ENCODE measurements at places on chromosomes 1 and 21. TPM values are rescaled to one million over a fixed set of nuclear protein-coding genes. Genes with fewer than 3 reads are reported as not detected.

Gene PFKFB2
- total RNA-seq, result 29.8 TPM

Gene BARHL2
- not detected for total RNA-seq

Gene CELA3B
- total RNA-seq, result 1.8 TPM

Gene PLCH2
- 8.3 TPM for total RNA-seq

Gene TAL1
- total RNA-seq, result 16.5 TPM

Gene FCER1G
- total RNA-seq, result 167 TPM

Gene NUP210L
- not detected for total RNA-seq

Gene TTC34
- total RNA-seq, result 2.5 TPM

DNA sequence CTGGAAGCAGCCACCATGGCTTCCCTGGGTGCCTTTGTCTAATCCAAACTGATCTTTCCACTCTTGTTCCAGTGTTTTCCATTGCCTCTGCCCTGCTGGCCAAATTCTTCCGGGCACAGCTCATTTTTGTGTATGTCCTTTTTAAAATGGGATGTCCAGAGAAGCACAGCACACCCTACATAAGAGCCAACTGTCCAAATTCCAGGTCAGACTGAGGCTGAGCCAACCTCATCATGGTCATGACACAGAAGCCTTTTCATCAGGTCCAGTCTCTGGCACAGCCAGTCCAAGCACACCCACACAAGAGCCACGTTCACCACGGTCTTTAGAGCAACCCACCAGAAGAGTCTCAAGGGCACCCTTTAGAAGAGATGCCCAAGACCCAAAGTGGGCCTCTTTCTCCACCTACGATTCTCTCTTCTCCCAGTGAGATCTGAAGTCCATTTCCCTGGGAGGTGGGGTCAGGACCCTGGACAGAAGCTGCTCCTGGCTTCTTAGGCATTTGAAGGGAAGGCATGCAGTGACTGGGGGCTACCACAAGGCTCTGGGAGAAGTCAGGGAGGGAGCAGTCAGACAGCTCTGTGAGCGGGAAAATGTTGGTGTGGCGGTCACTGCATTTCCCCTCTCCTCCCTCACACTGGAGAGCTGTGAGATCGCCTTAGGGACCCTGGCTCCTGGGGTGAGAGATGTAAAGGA lies 53.2 kb downstream of the SYT2 start:
- no peak for DNase-seq
- no peaks in the 10 kb centered on the region for H3K4me1 ChIP-seq

DNA sequence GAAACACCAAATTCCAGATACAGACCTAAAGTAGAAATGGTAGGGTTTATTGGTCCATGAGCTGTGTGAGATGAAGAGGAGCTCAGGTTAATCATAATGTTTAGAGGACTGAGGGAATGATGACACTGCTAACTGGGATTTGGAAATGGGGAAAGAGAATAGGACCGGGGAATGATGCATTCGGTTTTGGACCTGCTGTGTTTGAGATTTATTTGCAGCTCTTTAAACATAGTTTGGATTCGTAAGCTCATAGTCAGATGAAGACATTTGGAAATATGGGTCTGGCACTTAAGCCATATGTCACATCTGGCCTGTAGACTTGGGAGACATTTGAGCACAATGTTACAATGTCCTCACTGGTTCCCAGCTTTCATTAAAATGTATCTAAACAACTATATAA lies 127.9 kb upstream of the DUSP10 start:
- H3K4me3 ChIP-seq, result no peak overlapping the region
- H3K4me1 ChIP-seq, result no peaks in the 10 kb centered on the region
- no peaks in the 10 kb centered on the region for H3K27me3 ChIP-seq

DNA sequence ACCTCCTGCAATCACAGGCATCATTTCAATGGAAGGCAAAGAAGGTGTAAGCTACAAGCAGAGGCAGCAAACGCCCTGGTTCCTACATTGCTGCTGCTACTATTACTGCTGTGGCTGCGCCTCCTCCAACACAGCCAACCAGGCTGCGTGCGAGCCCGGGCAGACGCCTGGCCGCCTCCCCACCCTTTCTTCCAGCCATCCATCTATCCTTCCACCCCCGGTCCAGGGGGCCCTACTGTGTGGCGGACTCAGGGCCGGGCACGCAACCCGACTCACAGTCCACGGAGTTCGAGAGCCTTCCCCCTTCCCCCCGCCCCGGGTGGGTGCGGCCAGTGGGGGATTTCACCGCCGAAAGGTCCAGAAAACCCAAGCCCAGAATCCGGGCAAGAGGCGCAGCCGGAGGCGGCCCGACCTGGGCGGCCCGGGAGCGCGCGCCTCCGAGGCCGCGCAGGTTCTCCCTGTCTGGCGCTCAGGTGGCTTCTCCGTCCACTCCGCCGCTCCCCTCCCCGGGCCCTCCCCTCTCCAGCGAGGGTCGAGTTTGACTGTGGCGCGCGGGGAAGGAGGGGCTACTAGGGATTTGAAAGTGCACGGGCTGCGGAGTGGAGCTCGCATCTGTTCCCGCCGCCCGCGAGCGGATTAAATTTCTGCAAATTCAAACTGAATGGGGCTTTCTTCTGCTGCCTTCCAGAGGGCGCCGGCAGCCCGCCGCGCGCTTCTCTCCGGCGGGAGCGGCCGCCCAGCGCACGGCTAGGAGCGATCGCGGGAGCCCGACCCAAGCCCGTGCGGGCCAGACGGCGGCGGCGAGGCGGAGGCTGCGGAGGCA lies at the start of gene HUNK:
Gene HUNK (plus strand): TSS at position 569 of the 823 bp plus-strand sequence. CDS start 655 bp downstream, outside the sequence.
- DNase-seq, result peak; percentile 71
- H3K27ac ChIP-seq, result no peak within 1 kb of the TSS
- peaks cover 41% of the 10 kb centered on the region for H3K27me3 ChIP-seq
- no peaks in the 10 kb centered on the region for H3K36me3 ChIP-seq
- peak within 1 kb of the TSS; percentile 74 for H3K4me3 ChIP-seq

GRCh38 chr1:152020849-152021248 lies 16.0 kb downstream of the S100A11 start:
- H3K4me3 ChIP-seq, result no peak overlapping the region
- no peaks in the 10 kb centered on the region for H3K27me3 ChIP-seq
- H3K4me1 ChIP-seq, result no peaks in the 10 kb centered on the region
- H3K36me3 ChIP-seq, result no peaks in the 10 kb centered on the region
- DNase-seq, result no peak
- no peak overlapping the region for H3K27ac ChIP-seq

- peaks cover 12% of the 10 kb centered on the region for H3K4me1 ChIP-seq
- DNase-seq, result no peak
- H3K36me3 ChIP-seq, result no peaks in the 10 kb centered on the region
- no peaks in the 10 kb centered on the region for H3K27me3 ChIP-seq
Measured at GRCh38 chr1:232591344-232591743, 38.6 kb downstream of the SIPA1L2 start.

GRCh38 chr1:198657550-198658064 lies 18.8 kb downstream of the PTPRC start:
- no peak for DNase-seq
- H3K4me1 ChIP-seq, result peaks cover 98% of the 10 kb centered on the region
- H3K4me3 ChIP-seq, result peak overlapping the region; percentile 57

DNA sequence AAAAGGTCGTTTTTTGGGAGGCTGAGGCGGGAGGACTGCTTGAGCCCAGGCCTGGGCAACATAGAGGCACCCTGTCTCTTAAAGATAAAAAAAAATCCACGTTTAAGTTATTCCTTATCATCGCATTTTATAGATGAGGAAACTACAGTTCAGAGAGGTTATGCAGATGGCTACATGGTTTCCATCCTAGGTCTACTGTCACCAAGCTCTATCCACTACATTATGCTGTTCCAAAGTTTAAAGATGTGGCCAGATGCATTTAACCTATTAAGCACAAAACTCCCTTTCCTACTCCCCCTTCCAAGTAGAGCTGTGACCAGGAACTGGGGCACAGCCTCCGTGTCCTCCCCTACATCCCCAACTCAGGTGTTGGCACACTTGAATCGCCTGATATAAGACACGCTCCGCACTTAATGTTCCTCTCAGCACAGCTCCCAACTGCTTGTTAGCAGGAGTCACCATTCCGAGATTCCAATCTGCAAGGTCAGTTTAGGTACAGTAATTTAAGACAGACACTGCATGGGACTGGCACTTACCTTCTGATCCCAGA lies 1.3 kb downstream of the TAF5L start:
- peak overlapping the region; percentile 86 for H3K4me3 ChIP-seq
- H3K27ac ChIP-seq, result no peak overlapping the region
- no peaks in the 10 kb centered on the region for H3K27me3 ChIP-seq
- no peak for DNase-seq
- peaks cover 82% of the 10 kb centered on the region for H3K4me1 ChIP-seq

- DNase-seq, result peak; percentile 5
- no peaks in the 10 kb centered on the region for H3K36me3 ChIP-seq
- no peak overlapping the region for H3K27ac ChIP-seq
- H3K4me3 ChIP-seq, result no peak overlapping the region
Measured at GRCh38 chr1:225765982-225766674, 11.5 kb upstream of the SRP9 start.

GRCh38 chr21:35023396-35024070 lies 25.6 kb downstream of the RUNX1 start:
- H3K36me3 ChIP-seq, result no peaks in the 10 kb centered on the region
- no peak for DNase-seq
- H3K4me1 ChIP-seq, result peaks cover 66% of the 10 kb centered on the region
- H3K4me3 ChIP-seq, result no peak overlapping the region

DNA sequence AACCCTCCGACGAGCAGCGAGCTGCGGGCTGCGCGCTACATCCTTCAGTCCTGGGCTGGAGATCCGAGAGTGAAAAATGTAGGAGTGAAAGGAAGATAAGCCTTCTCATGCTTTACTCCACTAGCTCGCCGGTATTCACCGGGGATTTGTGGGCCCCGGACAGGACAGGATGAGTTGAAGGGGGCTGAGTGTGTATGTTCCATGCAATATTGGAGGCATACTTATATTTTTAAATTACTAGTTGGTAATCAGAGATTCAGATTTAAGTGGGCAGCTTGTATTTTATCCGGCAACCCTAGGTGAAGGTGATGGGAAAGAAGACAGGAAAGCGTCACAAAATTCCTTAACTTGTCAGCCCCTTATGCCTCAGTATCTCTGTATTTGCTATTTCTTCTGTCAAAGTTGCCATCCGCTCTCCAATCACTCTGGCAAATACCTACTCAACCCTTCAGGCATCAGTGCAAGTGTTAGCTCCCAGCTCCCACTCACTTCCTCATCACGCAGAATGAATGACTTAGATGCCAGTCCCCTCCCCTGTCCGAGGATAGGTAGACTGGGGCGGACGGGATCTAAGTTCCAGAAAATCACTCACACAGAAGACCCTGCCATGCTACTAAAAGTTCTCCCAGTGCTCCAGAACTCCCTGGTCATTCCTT lies 503 bp upstream of the PIGM start:
- peaks cover 32% of the 10 kb centered on the region for H3K4me1 ChIP-seq
- no peak for DNase-seq
- no peaks in the 10 kb centered on the region for H3K36me3 ChIP-seq
- no peaks in the 10 kb centered on the region for H3K27me3 ChIP-seq
- H3K4me3 ChIP-seq, result peak overlapping the region; percentile 82

- no peak for DNase-seq
- no peaks in the 10 kb centered on the region for H3K27me3 ChIP-seq
- no peaks in the 10 kb centered on the region for H3K4me1 ChIP-seq
- no peak overlapping the region for H3K27ac ChIP-seq
- no peak overlapping the region for H3K4me3 ChIP-seq
Measured at GRCh38 chr1:11129649-11130390, 30.2 kb upstream of the EXOSC10 start.

DNA sequence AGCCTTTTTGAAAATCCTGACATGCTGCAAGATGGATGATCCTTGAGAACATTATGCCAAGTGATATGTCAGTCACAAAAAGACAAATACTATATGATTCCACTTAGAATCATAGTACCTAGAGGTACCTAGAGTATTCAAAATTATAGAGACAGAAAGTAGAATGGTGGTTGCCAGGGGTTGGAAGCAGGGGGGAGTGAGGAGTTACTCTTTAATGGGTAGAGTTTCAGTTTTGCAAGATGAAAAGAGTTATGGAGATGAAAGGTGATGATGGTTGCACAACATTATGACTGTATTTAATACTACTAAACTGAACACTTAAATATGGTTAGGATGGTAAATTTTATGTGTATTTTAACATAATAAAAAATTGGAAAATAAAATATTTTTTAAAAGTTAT lies 37.9 kb upstream of the PODN start:
- H3K27ac ChIP-seq, result no peak overlapping the region
- H3K27me3 ChIP-seq, result no peaks in the 10 kb centered on the region
- H3K4me1 ChIP-seq, result peaks cover 47% of the 10 kb centered on the region
- H3K4me3 ChIP-seq, result no peak overlapping the region

DNA sequence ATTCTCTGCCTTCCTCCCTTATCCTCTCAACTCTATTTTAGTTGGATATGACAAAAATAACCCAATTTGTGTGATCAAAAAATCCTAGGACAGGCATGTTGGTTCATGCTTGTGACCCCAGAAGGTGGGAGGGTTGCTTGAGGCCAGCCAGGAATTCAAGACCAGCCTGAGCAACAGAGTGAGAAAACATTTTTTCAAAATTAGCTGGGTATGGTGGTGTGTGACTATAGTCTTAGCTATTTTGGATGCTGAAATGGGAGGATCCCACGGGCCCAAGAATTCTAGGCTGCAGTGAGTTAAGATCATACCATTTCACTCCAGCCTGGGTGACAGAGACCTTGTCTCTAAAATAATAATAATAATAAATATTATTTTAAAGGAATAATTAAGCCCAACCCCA lies 1383.1 kb upstream of the ADGRL2 start:
- H3K36me3 ChIP-seq, result no peaks in the 10 kb centered on the region
- H3K27me3 ChIP-seq, result no peaks in the 10 kb centered on the region
- H3K27ac ChIP-seq, result no peak overlapping the region
- no peak for DNase-seq

DNA sequence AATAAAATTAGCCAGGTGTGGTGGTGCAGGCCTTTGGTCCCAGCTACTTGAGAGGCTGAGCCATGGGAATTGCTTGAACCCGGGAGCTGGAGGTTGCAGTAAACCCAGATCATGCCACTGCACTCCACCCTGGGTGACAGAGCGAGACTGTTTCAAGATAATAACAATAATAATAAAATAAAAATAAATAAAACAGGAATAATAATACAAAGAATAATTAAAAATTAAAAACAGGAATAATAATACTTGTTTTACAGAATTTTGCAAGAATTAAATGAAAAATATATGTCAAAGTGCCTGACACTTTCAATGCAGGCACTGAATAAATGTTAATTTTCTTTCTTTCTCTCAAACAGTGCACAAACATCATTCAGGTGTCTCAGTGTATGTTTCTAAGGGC lies 26.5 kb upstream of the CTH start:
- H3K27me3 ChIP-seq, result no peaks in the 10 kb centered on the region
- no peak overlapping the region for H3K4me3 ChIP-seq
- no peaks in the 10 kb centered on the region for H3K36me3 ChIP-seq
- H3K4me1 ChIP-seq, result no peaks in the 10 kb centered on the region

DNA sequence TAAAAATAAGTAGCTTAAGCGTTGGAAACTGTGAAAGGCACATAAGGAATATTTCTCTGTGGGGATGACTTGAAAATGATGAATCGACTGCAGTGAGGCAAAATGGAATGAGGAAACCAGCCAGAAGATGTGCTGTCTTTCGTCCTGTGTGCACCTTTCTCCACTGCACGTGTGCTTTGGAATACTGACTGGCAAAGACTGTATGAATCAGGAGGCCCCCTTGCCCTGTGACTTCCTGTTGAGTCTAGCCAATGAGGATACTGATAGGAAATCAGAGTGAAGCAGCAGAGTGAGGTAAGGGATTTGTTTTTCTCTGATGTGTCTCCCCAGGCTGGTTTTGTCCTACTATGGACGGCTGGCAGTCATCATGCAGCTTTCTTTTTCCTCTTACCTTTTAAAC lies 118.2 kb upstream of the ADGRL4 start:
- no peak overlapping the region for H3K27ac ChIP-seq
- H3K27me3 ChIP-seq, result no peaks in the 10 kb centered on the region
- H3K4me3 ChIP-seq, result no peak overlapping the region
- no peaks in the 10 kb centered on the region for H3K4me1 ChIP-seq
- DNase-seq, result no peak
